Right renal cortex interstitium (tissue), 3 donors: ENCODE measurements at places on chromosomes 1 and 21.

DNA sequence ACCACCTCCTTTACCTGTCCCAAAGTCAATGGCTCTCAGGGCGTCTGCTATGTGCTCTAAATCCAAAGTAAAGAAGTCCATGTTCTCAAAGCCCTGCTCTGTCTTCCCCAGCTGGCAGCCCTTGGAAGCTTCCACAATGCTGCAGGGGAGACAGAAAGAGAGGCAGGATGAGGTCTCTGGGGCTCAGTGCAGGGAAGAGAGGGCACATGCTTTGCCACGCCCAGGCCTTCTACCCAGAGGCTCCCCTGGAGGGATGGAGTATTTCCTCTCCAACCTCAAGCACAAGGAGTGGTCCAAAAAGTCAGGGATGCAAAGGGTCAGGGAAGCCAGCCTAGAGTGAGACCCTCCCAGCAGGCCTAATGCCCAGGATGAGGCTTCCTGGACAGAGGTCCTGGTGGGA lies 10.2 kb downstream of the TRIM63 start:
- no peak for DNase-seq

DNA sequence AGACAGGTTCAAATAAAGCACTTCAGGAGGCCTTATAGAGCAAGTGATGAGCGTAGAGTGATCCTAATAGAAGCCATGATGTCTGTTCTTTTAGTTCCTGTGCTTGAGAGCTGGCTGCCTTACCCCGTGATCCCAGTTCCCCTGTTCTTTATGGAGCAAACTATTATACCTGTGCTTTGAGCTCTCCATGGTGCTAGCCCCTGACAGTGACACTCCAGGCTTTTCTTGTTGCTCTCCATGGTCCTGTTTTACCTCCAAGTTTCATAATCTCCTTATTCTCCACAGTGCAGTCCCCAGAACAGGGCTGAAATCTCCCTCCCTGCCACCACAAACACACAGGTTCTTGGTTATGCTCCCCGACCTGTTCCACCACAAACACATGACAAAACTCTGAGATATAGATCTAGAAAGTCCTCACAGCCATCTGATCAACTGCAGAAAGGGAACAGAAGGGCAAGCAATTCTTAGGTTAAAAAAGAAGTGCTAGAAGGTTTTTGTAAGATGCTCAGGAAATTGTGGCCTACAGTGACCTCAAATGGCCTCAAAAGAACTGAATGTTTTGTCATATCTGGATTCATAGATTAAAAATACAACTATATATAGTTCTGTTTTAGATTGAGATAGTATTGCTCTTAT lies 6.0 kb downstream of the CADM3 start:
- peak; percentile 75 for DNase-seq

DNA sequence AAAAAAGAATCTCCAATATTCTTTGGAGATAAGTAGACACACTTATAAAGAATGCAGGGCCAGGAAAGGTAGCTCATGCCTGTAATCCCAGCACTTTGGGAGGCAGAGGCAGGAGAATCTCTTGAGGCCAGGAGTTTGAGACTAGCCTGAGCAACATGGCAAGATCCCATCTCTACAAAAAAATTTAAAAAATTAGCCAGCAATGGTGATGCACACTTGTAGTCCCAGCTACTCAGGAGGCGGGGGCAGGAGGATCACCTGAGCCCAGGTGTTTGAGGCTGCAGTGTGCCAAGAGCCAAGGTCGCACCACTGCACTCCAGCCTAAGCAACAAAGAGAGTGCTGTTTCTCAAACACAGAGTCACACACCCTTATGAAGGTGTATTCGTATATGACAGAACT lies 385.0 kb downstream of the SMYD3 start:
- no peak for DNase-seq

DNA sequence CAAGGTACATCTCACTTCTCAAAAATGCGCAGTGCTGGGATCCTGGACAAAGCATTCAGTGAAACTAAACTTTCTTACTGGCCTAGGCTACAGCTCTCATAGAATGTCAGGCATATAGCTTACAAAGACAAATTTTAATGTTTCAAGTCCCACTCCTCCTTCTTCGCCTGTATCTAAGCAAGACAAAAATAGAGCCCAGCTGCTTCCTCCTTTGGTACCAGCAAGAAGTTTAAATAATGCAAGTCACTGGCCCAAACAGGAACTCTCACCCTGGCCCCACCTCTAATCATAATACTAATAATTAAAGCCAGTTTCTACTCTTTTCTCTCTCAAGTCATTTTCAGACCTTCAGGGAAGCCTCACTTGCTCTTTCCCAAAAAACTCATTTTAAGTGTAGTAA lies 1267.9 kb downstream of the MRPL39 start:
- no peak for DNase-seq

- no peak for DNase-seq
These were observed 9.0 kb downstream of the KIAA0040 start for GRCh38 chr1:175183586-175183985.

DNA sequence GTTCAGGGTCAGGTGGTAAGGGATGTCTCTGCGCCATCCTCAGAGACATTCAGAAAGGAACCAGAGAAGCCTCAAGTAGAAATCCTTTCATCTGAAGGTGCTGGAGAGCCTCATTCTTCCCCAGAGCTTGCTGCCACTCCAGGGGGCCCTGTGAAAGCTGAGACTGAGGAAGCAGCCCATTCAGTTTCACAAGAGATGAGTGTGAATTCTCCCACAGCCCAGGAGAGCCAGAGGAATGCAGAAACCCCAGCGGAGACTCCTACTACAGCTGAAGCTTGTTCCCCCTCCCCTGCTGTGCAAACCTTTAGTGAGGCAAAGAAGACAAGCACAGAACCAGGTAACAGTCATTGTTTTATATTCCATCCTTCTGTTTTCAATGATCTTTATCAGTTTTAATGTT lies 38.7 kb downstream of the ZBTB40 start:
- no peak for DNase-seq

DNA sequence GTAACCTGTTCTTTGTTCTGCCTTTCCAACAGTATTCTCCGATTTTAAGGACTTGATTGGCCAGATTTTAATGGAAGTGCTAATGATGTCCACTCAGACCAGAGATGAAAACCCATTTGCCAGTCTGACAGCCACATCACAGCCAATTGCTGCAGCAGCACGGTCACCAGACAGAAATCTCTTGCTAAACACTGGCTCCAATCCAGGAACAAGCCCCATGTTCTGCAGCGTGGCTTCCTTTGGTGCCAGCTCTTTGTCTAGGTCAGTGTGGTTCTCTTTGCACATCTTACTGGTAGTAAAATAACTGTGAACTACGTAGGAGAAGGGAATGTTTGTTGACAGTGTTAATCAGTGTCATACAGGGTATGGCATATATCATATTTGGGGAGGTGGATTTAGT lies 72.7 kb downstream of the UBE4B start:
- no peak for DNase-seq

- no peak for DNase-seq
These were observed 905 bp downstream of the BTBD19 start for GRCh38 chr1:44808938-44809917.

DNA sequence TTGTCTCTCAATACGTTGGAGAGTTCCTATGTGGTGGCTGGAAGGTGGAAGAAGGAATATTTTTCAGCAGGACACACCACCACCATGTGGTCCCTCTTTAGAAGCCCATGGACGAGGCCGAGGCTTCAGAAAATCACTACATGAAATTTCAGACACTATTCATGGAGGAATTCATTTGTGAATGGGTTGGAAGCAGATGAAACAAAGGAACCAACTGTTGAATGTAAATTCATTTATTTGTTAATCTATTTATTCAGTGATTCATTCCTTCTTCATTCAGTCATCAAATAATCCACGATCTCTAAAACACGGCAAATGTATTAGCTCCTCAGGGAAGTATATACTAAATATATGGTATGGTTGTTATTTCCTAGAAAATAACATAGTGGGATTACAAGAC lies 12.2 kb downstream of the SLC35F3 start:
- DNase-seq: no peak

DNA sequence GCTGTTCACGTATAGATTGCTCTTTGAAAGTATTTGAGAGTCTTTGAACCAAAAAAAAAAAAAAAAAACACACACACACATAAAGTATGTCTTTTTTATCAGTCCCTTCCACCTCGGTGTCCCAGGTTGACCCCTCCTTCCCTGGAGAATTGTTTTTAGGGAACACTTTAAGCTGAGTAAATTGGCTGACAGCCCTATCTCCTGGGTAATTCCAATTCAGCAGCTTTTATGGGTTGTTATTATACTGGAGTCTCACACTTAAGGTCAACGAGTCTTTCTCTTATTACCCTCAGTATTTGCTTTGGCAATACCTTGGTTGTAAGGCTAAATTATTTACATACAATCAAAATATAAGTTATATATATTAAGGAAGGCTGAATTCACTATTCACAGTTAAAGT lies 69.4 kb downstream of the SLC30A10 start:
- no peak for DNase-seq

DNA sequence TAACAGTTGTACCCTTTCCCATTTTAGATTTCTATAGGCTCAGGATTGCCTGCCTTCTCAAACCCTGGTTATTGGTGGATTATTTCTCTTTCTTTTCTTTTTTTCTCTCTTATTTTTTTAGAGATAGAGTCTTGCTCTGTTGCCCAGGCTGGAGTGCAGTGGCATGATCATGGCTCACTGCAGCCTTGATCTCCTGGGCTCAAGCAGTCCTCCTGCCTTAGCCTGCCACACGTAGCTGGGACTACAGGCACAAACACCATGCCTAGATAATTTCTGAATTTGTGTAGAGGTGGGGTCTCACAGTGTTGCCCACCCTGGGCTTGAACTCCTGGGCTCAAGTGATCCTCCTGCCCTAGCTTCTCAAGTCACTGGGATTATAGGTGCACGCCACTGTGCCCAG lies 58.8 kb downstream of the UCK2 start:
- DNase-seq: no peak

DNA sequence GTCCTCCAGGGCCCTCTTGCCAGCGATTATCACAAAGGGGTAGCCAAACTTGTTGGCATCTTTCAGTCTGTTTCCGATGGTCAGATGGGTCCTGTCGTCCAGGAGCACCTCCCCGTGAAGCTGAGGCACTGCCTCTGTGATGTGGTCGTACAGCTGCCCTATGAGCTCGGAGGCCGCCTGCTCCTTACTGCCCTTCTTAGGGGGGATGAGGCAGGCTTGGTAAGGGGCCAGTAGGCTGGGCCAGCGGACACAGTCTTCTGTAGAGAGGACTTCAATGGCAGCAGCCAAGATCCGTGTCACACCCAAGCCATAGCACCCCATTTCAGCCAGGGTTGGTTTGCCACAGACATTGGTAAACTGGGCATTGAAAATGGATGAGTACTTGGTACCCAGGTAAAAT lies 6.5 kb downstream of the PARS2 start:
- no peak for DNase-seq

- no peak for DNase-seq
These were observed 170.0 kb downstream of the GALNT2 start for GRCh38 chr1:230237009-230237370.

DNA sequence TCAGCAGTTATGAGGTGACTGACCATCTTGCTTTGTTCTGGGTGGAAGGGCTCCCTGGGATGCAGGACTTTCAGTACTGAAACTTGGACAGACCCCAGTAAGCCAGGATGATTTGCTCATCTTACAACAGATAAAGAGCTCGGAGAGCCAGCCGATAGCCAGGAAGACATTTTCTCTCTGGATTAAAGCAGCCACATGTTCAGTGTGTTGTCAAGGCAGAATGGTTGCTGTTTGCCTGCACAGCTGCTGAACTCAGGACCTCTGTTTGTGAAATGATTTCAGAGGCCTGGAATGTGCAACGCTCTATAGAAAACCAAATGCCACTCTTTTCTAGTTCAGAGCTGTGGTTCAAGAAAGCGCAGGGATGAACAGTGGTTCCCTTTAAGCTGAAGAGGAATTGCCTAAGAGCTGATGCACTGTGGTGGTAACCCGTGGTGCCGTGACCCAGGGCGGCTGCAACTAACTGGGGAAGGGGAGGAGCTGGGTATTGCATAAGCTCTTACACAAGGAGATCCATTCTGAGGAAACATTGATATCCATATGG lies 40.7 kb downstream of the CASQ2 start:
- DNase-seq: no peak

DNA sequence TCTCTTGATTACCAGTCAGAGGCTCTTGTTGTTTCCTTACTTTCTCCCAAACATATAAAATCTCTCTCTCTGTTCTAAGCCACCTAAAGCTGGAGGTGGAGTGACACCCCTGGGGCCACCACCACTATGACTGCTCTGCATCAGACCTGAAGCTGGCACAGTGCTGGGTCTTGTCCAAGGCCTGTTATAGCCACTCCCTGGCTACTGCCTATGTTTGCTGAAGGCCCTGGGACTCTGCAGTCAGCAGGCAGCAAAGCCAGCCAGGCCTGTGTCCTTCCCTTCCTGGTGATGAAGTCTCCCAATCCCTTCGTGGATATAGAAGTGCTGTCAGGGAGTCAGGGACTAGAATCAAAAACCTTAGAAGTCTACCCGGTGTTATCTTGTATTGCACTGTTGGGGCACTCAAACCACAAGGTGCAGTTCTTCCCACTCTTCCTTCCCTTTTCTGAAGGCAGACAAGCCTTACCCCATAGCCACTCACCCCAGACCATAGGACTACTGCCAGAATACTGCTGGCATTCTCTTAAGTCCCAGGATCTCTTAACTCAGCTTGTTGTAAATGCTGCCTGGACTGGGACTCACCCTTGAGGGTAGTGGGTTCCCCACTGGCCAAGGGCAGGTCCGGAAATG lies 103.1 kb downstream of the RPS6KC1 start:
- DNase-seq: no peak

- DNase-seq: no peak
These were observed 441.4 kb downstream of the RPS6KC1 start for GRCh38 chr1:213492161-213493041.

- DNase-seq: no peak
These were observed 13.6 kb upstream of the CEP85 start for GRCh38 chr1:26220199-26220912.

DNA sequence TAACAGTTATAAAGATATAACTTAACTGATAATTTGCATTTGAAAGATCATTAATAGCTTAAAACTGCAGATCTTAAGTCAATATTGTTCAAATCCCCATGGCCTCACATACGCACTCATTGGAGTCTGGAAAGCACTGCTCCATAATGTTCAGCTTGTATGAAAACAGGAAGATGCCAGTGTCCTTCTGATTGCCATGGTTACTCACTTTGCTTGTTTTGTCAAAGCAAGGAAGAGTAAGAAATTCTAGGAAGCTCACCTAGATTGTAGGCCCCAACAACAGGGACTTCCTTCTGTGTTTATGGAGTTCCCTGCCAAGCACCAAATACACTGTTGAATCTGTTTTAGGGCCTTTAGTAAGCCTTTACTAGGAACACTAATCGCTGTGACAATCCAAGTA lies 10.9 kb downstream of the GAS5 start:
- DNase-seq: no peak

- no peak for DNase-seq
These were observed 7.5 kb downstream of the OTUD3 start for GRCh38 chr1:19889656-19890055.

DNA sequence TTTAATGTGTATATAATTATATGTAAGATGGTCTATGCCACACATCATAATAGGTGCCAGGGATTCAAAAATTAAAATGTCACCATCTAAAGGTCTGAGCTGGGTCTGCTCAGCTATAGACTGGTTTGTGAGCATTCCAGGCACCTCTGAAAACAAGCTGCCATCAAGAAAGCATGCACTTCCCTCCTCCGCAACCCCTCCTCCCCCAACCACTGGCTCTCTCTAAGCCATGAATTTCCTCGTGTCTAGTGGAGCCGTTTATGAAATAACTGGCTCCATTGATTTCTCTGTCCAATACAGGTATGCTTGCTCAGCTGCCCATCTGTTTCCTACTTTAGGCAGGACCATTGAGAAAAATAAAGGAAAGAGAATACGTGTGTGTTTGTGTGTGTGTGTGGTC lies 522.6 kb upstream of the PLXNA2 start:
- DNase-seq: no peak

GRCh38 chr1:205535096-205535495 lies 30.6 kb downstream of the CDK18 start:
- DNase-seq: no peak
